ENCODE measurements at places on chromosomes 2 and 18.

- no peak for DNase-seq
Observed at GRCh38 chr2:212979799-212980198, 171.6 kb downstream of the IKZF2 start.

- DNase-seq: no peak
Observed at GRCh38 chr2:228747483-228747882, 523.6 kb downstream of the PID1 start.

GRCh38 chr2:30730736-30731647 lies 76.3 kb downstream of the CAPN13 start:
- no peak for DNase-seq

- DNase-seq: no peak
Observed at GRCh38 chr2:148982282-148982681, 56.2 kb upstream of the LYPD6B start.

DNA sequence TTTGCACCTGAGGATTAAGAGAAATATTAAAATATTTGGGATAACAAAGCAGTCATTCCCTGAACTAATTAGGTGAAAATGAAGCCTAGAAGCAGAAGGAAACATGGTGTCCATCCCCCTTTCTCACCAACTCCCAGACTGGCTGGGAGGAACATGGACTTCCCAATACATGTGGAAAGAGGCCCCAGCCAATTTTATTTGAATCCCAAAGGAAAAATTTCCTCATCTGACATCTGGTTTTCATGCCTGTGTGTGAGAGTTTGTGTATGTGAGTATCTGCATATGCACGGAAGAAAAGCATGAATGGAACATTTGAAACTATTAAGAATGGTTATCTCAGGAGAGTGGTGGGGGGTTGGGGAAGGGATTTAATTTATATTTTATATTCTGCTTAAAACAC lies 84.3 kb downstream of the COPS8 start:
- no peak for DNase-seq

DNA sequence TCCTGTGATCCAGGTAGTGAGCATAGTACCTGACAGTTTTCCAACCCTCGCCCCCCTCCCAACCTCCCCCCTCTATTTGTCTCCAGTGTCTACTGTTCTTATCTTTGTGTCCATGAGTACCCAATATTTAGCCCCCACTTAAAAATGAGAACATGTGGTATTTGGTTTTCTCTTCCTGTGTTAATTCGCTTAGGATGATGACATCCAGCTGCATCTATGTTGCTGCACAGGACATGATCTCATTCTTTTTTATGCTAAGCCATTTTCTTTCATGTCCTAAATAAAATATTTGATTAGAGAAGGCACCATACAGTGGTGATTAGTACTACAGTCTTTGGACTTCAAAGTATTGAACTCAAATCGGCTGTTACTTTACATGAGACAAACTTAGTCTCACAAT lies 1087.9 kb downstream of the CBLN2 start:
- no peak for DNase-seq

DNA sequence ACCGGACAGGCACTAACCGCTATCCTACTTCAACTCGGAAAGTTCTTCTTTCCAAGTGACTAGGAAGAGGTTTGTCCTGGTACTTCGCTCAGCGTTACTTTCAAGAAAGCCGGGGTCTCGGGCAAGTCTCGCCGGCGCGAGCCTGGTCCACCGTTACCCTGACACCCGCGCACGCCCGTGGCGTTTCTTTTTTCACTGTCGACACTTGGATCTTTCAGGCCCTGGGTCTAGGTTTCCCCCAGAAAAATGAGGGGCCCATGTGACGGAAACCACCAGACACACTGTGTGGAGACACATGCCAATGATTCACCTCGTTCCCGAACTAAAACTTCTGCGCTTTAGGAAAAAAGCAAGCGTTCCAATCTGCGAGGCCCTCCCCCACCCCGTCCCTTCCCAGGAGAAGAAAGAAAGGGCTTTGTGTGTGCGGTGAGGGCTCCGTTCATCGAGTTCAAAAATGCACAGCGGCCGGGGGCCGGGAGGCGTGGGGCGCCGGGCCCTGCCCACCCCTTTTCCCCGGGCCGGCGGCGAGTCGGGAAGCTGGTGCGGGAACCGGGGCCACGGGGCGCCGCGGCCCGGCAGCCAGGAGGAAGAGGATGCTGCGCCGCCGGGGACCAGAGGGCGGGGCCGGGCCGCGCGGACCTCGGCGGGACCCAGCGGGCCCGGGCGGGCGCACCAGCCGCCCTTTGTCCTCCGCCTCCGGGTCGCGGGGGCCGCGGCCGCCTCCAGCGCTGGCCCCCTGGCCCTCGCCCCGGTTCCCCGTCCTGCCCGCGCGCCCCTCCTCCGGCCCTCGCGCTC lies 2.6 kb downstream of the ZNF521 start:
- DNase-seq: no peak

GRCh38 chr2:218397820-218398436 lies 1.7 kb upstream of the CTDSP1 start:
- no peak for DNase-seq

DNA sequence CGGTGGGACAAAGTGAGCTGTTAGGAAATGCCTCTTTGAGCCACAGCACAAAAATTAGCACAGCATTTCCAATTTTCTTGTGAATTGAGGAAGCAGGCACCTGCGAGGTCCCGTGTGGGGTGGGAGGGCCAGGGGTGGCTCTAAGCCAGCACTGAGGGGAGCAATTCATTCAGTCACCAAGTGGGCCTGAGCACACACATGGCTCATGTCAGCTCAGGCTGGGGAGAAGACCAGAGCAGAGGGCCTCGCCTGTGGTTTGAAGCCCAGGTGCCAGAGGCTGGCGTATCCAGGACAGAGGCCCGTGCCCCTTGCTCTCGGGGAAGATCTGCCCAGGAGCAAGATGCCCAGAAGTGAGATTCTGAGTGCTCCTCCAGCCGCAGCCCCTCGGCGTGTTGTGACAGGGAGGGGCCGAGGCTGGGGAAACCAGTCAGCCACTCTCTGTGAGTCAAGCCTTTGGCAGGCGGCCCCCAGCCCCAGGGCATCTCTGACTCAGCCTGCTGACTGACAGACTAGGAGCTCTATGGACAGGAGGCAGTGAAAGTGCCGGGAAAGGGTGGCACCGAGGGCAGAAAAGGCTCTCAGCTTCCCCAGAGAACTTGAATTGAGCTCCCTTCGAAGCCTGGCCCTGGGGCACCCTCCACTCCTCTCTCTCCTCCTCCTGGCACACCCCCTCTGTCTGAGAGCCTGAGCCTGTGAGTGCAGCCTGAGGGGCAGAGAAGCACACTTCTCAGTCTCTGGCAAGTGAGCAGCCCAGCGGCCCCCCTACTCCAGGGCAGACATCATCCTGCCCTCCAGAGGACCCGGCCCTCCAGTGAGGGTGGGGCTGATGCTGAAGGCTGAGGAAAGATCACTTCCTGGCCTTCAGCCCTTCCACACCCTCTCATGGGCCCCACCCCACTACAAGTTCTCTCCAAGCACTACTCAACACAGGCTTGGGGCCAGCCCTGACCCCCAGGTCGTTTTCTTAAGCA lies 32.3 kb downstream of the CYP26B1 start:
- DNase-seq: no peak

All from activated naive CD4-positive, alpha-beta T cell (primary cell).